ENCODE measurements at places on chromosomes 7 and 10.

DNA sequence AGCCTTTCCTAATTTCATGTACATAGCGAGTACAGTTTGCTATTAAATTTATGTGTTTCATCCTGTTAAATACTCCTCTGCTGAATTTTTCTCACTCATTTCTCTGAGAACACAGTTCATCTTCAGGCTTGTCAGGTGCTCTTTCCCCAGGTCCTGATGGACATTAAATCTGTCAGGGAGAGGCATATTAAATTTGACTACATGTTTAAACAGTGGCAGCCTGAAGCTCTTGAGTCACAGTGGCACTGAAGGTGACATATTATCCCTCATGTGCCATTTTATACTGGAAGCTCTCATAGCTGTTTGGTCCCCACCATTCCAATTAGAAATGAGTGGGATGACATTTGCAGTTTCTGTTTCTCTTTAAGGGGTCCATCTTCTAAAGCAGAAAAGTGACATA, 1089.6 kb upstream of the SORCS1 start:
- DNase-seq, result no peak

GRCh38 chr7:108455998-108456677, at the start of gene NRCAM:
Gene NRCAM (minus strand): TSS chr7:108456436. CDS start chr7:108240064, 216,372 bp downstream.
- no peak for DNase-seq

DNA sequence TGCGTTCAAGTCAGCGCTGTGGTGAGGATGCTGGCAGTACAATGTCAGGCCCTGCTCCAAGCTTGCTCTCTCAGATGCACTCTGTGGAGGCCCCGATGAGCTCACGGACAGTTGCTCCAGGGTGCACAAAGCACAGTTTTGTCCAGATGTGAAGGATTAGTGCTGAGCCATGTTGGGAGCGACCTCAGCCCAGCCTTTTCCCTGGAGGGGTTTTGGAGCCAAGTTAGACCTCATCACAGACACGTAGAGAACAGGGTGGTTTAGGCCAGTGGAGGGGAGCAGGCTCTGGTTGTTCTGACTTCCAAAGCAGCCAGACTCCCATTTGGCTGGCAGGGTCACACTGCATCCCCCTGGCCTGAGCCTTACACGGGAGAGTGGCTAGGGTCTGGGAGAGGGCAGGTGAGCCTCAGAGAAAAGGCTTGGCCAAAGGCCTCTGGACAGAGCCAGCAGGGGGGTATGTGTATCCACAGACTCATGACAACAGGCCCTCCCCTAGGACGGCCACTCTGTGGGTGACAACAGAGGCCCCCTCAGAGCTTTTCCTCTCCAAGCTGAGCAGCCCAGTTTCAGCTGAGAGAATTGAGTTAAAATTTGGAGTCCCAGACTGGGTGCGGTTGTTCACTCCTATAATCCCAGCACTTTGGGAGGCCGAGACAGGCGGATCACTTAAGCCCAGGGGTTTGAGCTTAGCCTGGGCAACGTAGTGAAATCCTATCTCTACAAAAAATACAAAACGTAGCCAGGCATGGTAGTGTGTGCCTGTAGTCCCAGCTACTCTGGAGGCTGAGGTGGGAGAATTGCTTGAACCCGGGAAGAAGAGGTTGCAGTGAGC, 4.7 kb downstream of the PLAC9 start:
- DNase-seq, result no peak

DNA sequence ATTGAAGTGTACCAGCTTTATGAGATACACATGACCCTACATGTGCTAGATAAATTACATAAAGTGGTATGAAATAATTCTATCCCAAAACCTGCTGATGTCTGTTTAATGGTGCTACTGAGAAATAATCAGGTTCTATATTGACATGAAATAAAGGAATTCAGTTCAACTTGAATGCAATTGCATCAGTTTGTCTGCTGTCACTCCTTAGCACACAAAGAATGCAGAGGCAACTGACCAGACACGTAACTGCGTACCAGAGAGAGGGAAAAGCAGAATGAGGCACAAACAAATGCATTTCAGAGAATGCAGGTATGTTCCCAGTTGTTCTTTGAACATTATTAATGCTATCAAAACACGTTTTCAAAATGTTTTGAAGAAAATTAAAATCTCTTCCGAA, 98.8 kb upstream of the AGR3 start:
- no peak for DNase-seq

DNA sequence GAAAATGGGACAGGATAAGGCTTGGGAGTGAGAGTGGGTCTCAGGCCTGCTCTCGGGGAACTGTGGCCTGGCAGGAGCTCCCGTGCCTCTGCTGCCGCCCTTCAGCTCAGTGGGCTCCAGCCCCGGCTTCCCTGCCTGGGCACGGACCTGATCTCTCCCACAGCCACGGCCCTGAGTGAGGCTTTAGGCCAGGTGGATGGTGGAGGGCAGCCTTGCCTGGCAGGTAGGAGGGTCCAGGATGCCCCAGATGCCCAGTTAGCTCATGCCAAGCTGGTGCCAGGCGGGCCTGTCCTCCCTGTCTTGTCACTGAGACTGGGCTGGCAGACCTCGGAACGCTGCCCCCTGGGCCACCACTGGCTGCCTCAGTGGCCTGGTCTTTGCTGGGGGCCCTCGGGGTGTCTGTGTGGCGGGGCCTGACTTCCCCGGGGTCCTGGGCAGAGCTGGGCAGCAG, 116.6 kb downstream of the INPP5A start:
- no peak for DNase-seq

DNA sequence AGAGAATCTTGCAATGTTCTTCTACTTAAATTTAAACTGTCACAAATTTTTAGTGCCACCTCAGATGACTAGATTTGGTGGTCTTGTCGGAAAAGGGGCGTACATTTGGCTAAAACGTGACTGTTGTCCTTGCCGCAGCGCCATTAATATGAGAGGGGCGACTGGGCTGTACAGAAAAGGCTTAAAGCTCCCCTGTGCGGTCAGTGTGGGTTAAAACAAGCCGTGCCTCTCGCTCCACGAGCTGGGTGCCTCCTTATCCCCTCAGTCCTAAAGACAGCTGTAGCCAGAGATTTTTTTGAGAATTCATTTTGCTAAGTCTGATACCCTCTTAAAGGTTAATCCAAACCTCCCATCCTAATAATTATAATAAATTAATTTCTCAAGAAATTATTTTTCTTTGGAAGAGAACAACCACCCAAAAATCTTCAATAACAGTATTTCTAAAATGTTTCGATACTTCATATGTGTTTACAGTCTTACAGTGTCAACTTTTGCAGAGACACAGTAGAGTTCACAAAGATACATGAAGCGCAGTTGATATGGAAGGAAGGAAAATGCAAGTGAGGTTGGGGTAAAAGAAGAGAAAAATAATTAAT, 68.6 kb downstream of the C7orf25 start:
- no peak for DNase-seq

- DNase-seq, result no peak
These were observed 27.3 kb upstream of the SYCE1 start for GRCh38 chr10:133592716-133593115.

DNA sequence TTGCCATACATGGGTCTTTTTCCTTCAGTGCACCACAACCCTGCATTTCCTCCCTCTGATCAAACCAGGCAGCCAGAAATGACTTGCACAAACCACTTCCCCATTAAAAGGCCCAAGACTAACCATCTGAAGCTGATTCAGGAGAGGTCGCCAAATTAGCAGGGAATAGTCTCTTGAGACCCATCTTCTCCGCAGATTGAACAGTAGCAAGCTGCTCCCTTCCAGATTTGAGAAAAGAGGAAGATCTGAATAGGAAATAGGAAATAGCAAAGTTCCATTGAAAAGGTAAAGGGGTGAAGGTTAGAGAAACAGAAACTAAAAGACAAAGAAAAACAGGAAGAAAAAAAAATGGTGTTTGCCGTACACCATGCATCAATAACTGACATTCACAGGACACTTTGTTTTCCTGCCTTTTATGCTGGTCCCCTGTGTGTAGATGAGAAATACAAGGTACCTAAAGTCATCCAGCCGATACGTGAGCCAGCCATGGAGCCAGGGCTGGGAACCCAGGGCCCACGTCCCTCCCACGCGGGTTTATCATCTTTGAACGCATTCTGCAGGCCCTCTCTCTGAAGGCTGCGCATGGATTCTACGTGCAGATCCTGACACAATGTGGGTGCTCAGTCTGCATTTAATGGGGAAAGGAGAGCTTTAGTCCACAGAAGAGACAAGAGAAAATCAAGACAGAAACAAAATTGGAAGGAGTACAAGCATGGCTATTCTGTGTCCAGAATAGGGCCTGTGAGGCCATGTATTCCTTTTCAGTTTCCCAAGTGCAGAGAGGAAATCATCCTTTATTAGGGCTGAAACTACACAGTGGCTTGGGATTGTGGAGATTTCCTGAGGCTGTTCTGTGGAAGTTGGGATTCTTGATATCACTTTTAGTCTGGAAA, 268.4 kb upstream of the NPVF start:
- DNase-seq, result no peak

- no peak for DNase-seq
These were observed 24.1 kb downstream of the ZRANB1 start for GRCh38 chr10:124966008-124966407.

- no peak for DNase-seq
These were observed 590.9 kb upstream of the MGMT start for GRCh38 chr10:128875956-128876736.

DNA sequence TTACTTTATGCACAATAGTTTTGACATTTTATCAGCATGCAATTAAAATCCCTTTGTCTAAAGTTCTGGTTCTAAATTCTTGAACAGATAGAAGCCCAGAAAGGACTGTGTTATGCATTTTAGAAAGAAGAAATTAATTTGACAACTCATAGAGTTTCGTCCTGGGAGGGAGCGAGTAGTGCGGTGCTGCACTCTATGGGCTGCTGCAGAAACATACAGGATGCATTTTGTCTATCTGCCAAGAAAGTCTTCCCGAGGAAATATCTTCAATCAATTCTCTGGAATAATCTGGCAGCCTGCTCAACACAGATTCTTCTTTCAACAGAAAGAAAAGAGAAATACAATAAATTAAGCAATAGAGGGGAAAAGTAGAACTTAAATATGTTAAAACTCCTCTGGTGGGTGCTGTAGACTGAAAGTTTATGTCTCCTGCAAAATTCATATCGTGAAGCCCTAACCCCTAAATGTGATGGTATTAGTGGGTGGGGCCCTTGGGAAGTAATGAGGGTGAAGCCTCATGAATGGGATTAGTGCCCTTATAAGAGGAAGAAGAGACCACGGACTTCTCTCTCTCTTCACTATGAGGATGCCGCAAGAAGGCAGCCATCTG, 39.0 kb upstream of the IFRD1 start:
- DNase-seq, result no peak

GRCh38 chr10:98556061-98556460, 109.3 kb upstream of the HPS1 start:
- no peak for DNase-seq

DNA sequence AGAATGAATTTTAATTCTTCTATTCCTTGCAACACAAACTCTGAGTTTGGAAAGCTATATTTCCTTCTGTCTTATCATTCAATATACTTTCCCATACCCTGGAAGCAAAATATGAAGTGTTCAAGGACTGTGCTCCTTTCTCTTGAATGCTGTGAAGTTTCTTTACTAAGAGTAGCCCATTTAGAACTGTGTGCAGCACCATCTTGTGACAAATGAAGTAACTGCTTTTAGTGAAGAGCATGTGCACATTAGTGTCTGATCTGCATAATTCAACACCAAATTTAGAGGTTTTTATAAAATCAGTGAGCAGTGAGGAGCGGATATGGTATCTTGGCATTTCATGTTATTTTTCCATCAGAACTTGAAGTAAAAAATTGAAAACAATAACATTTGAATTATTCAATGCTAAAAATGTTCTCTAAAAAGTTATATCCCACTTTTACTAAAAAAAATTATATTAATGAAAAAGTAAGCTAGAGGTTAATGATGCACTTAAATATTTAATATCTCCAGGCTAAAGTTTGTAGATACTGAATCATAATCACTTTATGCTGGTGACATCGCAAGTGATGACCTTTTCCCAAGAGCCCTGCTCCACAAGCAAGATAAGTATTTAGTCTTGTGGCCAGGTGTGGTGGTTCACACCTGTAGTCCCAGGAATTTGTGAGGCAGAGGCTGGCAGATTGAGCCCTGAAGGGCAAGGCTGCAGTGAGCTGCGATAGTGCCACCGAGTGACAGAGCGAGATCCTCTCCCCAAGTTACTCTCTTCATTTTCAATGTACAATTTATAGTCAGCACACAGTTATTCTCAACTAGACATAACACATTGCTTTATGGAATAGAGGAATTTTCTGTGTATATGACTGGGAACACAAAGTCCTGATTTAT, 108.8 kb upstream of the PCLO start:
- DNase-seq, result no peak

GRCh38 chr10:103559776-103560175, 66.3 kb downstream of the NEURL1 start:
- DNase-seq, result no peak

DNA sequence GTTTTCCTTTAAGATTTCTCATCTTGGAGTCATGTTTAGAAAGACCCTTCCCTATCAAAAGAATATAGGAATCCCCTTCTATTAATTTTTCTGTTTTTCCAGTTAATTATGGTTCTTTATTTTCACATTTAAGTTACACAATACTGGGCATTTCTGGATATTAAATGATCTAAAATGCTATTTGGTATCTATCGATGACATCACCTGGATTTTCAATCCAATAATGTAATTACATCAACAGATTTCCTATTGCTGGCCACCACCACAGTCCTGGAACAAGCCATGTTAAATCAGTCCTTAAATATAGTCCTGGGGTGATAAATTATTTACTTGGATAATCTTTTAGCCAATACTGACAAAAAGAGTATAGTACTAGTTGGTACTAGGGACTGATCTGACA, 48.0 kb downstream of the PUS7 start:
- DNase-seq, result no peak

DNA sequence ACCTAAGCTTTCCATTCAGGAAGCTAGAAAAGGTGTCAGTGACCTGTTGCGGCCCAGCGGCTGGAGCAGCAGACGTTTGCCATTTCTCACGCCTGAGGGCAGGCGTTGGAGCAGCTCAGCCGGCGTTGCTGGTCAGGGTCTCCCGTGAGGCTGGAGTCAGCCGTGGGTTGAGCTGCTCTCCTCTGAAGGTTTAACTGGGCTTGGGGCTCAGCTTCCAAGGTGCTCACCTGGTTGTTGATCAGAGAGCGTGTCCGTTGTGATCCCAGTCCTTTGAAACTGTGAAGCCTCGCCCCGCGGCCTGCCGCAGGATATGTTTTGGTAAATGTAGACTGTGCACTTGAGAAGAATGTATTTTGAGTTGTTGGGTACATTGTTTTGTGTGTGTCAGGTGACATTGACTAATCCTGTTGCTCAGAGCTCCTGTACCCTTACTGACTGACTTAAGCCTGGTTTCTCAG, 20.6 kb upstream of the PWWP2B start:
- DNase-seq, result no peak

GRCh38 chr10:98425511-98426352, 10.8 kb upstream of the PYROXD2 start:
- DNase-seq, result peak; percentile 13

DNA sequence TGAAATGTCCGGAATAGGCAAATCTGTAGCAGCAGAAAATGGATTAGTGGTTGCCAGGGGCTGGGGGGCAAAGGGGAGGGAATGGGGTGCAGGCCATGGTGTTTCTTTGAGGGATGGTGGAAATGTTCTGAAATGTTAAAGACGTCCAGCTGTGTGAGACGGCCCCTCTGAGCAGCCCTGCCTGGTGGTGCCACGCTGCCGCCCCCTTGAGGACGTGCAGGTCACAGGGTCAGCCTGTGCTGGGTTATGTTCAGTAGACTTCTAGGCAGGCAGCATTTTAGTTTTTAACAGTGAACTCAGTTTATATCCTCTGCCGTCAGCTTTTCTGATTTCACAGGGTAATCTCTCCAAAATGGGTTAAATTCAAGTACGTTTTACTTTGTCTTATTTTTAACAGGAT, 9.4 kb downstream of the NUB1 start:
- DNase-seq, result peak; percentile 23

GRCh38 chr7:100693312-100694097, 545 bp downstream of the GIGYF1 start:
- no peak for DNase-seq

GRCh38 chr7:69656890-69657289, 58.6 kb downstream of the AUTS2 start:
- DNase-seq, result no peak

Measured in activated CD4-positive, alpha-beta T cell treated with anti-CD3 and anti-CD28 coated beads, Interleukin-2, amount 50 U/mL, for 4 hours (primary cell).